Stimulated activated CD4-positive, alpha-beta T cell treated with anti-CD3 and anti-CD28 coated beads, Interleukin-2, amount 100 ng/mL, for 24 hours (primary cell): ENCODE measurements at places on chromosomes 5 and 9.

- no peak for DNase-seq
Observed at GRCh38 chr5:35861718-35862117, 5.0 kb downstream of the IL7R start.

GRCh38 chr9:29775491-29775890 lies 2202.2 kb upstream of the C9orf72 start:
- no peak for DNase-seq

- no peak for DNase-seq
Observed at GRCh38 chr9:120403543-120403856, 176.5 kb downstream of the CDK5RAP2 start.

DNA sequence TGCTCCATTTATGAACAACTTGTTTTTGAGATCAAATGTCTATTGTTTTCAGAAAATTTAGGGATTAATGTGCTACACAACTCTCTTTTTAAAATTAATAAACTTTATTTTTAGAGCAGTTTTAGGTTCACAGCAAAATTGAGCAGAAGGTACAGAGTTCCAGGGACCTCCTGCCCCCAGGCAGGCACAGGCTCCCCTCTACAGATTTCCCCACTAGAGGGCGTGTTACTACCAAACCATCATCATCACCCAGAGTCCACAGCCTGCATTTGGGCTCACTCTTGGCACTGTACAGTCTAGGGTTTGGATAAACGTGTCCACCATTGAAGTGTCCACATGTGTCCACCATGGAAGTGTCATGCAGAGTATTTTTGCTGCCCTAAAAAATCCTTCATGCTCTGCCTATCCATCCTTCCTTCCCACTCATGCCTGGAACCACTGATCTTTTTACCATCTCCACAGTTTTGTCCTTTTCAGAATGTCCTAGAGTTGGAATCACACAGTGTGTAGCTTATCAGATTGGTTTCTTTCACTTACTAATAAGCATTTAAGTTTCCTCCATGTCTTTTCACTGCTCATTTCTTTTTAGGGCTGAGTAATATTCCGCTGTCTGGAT lies 61.7 kb downstream of the MRPL36 start:
- peak; percentile 54 for DNase-seq

GRCh38 chr5:149779124-149779465 lies 49.0 kb downstream of the PPARGC1B start:
- DNase-seq, result no peak

DNA sequence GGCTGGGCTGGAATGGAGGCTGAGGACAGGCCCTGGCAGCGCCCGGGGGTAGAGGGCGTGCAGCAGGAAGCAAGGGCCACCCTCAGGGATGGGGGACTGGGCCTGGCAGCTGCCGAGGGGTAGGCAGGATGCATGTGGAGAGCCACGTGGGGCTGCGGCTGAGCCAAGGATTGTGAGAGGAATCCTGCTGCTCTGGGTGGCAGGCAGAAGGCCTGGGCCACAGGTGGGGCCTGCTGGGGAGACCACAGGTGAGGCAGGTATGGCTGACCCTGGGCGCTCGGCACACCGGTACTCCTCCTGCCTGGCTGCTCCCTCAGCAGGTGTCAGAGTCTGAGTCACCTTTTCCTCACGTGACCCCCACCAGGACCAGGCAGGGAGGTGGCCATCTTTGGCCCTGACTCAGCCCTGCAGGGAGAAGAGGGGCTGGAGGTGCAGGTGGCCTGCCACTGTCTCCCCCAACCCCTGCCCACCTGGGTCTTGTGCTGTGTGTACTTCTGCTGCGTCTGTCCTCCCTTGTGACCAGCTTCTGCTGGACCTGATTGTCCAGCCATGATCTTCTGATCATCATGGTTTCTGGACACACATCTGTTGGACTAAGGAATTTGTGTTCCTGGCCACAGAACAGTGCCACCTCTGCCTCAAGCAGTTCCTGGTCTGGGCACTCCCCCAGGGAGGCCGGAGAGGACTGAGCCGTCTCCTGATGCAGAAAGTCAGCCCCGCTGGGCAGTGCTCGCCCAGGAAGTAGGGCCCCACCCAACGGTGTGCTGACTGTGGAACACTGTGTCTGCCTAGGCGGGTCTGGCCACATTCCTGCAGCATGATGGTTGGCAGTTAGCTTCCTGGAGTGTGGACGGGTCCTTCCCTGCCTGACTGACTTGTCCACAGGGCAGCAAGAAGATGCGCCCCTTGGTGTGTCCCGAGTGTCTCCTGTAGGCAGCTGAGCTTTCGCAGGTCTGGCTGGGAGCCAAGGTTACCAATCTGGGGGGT lies 6.4 kb downstream of the ARRDC1 start:
- DNase-seq, result no peak

DNA sequence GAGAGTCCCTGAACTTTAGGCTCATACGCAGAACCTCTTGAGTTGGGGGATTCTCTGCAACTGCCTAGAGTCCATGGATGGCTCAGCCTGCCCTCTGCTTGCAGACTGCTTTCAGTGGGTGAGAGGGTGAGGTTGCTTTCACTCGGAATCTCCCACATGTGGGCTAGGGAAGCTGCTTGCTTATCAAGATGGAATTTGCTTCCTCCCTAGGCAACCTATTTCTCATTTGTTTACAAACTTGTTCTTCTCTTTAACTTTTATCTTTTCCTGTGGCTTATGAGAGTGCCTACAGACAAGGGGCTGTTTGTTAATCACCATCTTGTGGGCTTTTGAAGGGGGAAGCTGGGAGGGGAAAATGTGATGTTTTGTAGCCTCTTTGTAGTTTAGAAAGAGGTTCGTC lies 10.0 kb downstream of the TLE4 start:
- peak; percentile 38 for DNase-seq

DNA sequence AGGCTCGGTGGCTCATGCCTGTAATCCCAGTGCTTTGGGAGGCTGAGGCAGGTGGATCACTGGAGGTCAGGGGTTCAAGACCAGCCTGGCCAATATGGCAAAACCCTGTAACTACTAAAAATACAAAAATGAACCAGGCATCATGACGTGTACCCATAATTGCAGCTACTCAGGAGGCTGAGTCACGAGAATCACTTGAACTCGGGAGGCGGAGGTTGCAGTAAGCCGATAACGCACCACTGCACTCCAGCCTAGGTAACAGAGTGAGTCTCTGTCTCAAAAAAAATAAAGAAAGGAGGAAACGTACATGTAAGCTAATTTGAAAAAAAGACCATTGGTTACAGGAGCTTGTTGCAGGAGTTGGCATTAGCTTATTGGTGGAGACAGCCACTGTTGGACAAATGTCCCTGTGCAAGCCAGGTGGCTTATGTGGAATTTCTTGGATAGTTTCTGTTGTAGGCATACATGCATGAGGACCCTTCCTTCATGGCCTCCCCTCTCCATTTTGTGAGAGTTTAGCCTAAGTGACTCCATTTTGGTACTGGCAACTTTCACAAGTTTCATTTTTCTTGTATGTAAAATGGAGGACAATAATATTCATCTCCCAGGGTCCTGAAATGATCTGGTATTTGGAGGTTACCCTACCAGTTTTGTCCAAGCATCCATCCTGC lies 16.8 kb upstream of the RAB14 start:
- no peak for DNase-seq

DNA sequence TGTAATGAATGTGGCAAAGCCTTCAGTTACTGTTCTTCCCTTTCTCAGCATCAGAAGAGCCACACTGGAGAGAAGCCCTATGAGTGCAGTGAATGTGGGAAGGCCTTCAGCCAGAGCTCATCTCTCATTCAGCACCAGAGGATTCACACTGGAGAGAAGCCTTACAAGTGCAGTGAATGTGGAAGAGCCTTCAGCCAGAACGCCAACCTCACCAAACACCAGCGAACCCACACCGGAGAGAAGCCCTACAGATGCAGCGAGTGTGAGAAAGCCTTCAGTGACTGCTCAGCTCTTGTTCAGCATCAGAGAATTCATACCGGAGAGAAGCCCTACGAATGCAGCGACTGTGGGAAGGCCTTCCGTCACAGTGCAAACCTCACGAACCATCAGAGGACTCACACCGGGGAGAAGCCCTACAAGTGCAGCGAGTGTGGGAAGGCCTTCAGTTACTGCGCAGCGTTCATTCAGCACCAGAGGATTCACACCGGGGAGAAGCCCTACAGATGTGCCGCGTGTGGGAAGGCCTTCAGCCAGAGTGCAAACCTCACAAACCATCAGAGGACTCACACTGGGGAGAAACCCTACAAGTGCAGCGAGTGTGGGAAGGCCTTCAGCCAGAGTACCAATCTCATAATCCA lies 6.8 kb downstream of the RPL12 start:
- peak; percentile 46 for DNase-seq

- no peak for DNase-seq
Observed at GRCh38 chr5:157680239-157680638, 8.9 kb downstream of the C5orf52 start.

DNA sequence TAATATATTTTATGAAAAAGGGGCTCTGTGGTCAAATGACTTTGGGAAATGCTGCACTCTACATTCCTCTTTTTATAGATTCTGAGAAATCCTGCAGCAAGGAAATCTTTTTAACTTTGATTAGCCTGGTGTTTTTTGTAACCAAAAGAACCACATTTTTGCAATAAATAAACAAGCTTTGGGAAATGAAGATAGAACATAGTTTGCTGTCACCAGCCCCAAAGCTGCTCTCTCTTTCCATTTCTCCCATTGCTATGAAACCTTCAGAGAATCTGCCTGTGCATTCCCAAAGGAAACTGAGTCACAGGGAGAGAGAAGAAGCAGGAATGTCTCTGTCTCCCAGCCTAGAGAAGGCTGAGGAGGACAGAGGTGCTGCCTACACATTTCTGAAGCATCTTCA lies 59.0 kb downstream of the COL15A1 start:
- no peak for DNase-seq

DNA sequence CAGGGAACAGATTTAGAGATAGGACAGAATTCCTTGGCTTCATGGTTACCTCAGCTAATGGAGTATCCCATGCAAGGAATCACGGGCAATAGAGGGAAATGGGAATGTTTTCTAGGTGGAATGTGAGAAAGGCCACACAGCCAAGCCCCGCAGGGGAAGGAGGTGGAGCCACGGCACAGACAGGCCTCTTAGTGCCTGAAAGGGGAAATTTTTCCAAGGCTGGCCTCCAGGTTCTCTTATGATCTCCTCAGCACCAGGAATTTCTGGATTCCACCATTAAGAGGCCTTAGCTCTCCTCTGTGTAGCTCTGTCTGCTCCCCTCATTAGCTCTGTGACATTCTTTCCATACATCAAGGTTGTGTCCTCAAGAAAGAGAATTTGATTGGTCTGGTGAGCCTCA lies 124.7 kb downstream of the GALNT10 start:
- DNase-seq, result no peak

- DNase-seq, result no peak
Observed at GRCh38 chr5:181047921-181048320, 7.9 kb downstream of the BTNL9 start.

GRCh38 chr5:54421976-54422375 lies 33.5 kb upstream of the HSPB3 start:
- DNase-seq, result no peak

DNA sequence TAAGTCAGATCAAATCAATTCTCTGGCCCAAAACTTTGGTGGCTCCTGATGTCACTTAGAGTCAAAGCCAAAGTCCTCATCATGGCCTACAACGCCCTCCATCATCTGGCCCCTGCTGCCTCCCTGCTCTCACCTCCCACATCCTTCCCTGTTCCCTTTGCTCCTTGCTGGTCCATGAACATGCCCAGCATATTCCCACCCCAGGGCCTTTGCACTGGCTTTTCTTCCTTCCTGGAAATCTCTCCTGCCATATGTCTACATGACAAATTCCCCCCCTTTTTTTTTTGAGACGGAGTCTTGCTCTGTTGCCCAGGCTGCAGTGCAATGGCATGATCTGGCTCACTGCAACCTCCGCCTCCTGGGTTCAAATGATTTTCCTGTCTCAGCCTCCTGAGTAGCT lies 11.1 kb upstream of the PSD2 start:
- DNase-seq, result no peak

GRCh38 chr9:134791009-134791408 lies 89.6 kb upstream of the FCN2 start:
- DNase-seq, result no peak

DNA sequence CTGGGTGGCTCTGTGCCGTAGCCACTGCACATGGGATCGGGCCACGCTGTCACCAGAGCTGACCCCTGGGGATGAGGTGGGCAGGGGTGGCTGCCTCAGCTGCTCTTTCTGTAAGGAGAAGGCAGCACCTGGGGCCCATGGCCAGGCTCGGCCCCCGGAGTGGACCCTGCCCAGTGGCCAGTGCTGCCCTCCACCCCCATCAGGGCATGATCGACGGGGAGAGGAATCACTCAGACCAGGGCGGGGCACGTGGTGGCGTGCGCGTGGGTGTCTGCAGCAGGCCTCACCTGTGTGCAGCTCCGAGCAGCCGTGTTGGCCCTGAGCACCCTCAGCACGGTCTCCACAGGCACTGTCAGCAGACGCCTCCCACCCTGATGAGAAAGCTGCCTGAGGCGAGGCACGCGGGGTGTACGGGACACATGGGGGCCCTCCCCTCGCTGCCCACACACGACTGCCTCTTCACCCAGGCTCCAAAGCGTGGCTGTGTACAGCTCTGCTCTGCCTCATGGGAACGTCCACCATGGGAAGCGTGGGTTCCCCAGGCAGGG lies 8.6 kb upstream of the CARD9 start:
- DNase-seq, result no peak

DNA sequence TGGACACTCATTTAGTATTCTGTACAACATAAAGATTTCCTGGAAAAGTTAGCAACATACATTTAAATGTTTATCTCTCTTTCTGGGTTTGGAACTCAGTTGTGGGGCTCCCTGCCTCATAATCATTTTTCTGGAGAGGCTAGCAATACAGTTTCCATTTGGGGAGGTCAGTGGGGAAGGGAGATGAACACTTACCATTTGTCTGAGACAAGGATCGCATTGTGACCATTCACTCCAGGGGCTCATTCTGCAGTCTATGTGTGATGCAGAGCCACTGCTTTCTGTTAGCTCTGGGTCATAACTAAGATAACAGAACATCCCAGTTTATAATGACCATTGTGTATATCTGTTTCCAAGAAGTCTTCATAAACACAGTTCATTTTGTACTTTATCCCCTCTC lies 22.4 kb downstream of the C9 start:
- no peak for DNase-seq

DNA sequence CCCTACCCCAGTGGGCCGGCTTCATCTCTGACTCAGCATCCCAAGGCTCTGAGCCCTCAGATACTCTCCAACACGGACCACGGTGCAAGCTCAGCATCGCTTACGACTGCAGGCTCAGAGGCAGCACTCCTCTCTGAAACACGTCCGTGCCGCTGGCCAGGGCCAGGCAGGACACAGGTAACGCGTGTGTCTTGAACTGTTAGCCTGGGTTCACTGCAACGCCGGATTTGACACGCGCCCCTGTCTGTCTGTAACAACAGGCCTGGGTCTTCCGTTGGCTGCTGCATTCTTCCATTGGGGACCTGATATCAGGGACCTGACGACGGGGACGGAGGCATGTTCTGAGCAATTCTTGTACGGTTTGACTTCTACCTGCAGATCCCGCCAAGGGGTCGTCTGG lies 6.4 kb downstream of the SLC6A3 start:
- DNase-seq, result no peak

- no peak for DNase-seq
Observed at GRCh38 chr5:83184534-83184933, 107.2 kb downstream of the XRCC4 start.

- DNase-seq, result no peak
Observed at GRCh38 chr5:39058178-39058921, 15.8 kb downstream of the RICTOR start.

- no peak for DNase-seq
Observed at GRCh38 chr9:14479163-14479560, 165.2 kb upstream of the NFIB start.

- no peak for DNase-seq
Observed at GRCh38 chr5:998246-999031, 10.2 kb upstream of the NKD2 start.

GRCh38 chr5:58629271-58630159 lies 46.6 kb downstream of the RAB3C start:
- DNase-seq, result no peak
